ENCODE measurements at places on chromosomes 6 and 20.

- no peak for DNase-seq
Measured at GRCh38 chr20:822651-823573, 10.6 kb upstream of the FAM110A start.

DNA sequence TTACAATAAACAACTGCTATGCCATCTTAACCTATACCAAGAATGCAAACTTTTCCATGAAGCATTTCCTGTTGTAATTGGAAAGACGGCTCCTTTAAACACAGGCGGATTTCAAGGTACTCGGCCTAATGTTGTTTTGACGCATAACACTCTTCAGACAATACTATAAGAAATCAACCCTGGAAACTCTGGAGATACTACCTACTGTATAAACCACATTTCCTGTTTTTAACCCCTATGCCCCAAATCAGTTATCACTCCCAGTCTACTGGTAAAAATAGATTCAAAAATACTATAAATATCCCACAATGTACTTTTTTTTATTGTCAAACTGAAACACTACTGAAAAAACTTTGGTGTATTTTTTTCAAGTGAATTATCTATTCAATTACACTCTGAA lies 118.1 kb downstream of the IRF4 start:
- peak; percentile 25 for DNase-seq

DNA sequence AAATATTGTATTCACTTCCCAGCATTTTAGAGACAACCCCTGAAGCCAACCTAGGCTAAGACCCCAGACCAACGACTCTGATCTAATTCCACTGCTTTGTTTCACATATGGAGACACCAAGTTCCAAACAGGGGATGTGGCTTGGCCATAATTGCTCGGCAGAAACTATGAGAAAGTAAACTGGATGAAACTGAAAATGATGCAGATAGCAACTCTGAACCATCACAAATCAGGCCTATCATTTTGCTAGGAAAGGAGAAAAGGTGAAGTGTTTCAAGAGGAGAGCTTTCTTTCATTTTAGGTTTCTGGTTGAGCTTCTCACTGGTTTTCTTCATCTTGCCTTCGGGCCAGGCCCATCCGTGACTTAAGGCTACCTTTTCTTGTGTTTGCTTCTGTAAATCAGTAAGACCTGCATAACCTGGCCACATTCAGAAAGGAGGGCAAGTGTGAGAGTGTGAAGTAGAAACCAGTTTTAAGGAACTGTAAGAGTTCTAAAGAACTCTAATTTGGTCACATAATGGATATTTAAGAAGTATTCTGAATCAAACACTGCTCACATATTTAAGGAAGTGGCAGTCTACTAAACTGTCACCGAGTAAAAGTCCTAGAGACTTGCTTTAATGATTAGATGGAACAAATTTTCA lies 105.8 kb downstream of the BACH2 start:
- no peak for DNase-seq

GRCh38 chr20:37567331-37567665 lies 39.6 kb upstream of the BLCAP start:
- no peak for DNase-seq

GRCh38 chr6:164396071-164397047 lies 913.0 kb downstream of the C6orf118 start:
- DNase-seq, result no peak

DNA sequence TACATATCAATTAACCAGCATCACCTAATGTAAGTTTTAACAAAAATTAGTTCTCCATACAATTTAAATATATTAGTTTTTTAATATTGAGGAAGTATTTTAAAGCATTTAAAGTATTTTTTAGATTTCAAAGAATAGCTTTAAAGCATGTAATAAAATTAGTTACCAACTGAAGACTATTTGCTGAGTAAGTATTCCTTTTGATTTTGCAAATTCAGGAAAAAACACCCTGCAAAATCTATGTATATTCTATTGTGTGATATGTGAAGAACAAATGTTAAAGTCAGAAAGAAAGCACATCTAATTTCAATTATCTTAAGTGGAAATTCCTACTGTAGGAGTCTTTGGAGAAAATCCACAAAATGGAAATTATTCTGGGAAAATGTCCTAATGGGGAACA lies 107.3 kb downstream of the COL21A1 start:
- DNase-seq, result no peak

- no peak for DNase-seq
Measured at GRCh38 chr6:170155464-170156196, 135.2 kb downstream of the DLL1 start.

DNA sequence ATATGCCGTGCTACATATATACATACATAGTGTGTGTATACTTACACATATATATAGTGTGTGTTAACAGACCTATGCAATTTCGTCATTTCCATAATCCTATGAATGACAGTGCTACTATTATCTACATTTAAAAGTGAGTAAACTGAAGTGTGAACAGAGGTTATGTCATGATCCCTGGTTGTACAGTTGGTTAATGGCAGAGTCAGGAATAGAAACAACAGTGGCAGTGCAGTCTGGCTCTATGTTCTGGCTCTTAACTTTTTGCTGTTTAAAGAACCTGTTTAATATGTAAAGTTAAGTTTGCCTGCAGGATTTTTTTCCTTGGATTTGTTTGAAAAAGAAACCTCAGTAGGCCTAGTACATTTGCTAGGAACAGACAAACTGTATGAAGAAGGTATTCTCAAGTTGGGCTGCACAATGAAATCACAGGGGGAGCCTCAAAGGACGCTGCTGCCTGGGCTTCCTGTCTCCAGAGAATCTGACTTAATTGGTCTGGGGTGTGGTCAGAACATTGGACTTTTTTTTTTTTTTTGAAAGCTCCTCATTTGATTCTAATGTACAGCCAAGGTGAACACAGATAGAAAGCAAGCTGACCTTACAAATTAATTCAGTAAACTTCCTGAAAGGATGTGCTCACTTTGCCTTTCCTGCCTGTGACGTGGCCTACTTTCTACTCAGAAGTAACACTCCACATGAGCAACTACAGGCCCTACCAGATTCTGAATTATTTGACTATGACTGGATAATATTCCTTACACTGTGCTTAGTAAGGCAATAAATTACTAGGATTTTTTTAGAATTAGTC lies 29.4 kb downstream of the PLCB1 start:
- DNase-seq, result no peak

DNA sequence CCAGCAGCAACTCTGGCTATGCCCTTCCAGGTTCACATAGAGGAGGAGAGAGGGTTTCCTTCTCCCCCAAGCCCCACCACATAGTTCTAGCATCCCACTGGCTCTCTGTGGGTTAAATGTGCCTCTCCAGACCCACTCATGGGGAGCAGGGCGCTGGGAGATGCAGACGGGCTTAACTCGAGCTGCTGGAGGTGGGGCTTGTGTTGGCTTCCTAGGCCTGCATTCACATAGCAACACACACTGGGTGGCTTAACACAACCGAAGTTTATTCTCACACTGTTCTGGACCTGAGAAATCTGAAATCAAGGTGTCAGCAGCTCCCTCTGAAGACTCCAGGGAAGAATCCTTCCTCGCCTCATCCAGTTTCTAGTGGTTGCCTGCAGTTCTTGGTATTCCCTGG lies 33.6 kb downstream of the SLC2A10 start:
- DNase-seq, result no peak

DNA sequence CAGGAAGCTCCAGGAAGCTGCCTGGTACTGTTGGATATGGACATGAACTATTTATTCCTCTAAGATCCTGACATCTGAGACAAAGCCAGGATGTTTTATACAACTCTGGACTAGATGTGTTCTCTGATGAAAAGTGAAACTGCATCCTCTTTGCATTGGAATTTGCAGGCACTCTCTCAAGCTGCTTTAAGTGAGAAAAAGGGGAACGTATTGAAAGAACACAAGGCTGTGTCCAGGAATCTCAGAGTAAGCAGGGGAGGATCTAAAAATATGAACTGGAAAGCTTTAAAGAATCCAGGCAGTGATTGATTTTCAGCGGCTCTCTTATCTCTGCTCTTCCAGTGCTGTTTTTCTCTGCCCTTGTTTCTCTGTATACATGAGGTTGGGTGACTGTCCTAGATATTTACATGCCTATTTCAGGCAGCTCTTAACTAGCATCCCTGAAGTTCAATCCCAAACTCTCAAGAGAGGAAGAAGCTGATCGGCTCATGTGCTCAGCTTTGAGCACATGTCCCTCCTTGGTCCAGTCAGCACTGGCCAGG lies 193.8 kb downstream of the PLCB4 start:
- DNase-seq, result no peak

- no peak for DNase-seq
Measured at GRCh38 chr20:33434434-33434833, 9.1 kb downstream of the SNTA1 start.

- DNase-seq, result no peak
Measured at GRCh38 chr20:9510911-9511310, 3.5 kb upstream of the LAMP5 start.

DNA sequence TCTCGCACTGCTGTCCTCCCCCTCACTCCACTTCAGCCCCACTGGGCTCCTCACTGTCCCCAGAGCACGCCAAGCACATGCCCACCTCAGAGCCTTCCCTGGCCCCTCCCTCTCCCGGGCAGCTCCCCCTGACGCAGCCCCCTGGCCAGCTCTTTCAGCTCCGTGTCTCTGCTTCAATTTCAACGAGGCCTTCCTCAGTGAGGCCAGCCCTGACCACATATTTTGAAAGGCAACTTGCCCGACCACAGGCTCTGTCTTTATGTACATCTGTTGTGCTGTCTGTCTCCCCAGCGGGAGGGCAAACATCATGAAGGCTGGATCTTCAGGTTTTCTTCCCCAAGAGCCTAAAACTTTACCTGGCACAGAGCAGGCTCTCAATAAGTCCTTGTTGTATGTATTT lies 44.6 kb downstream of the JPH2 start:
- DNase-seq, result peak; percentile 73

DNA sequence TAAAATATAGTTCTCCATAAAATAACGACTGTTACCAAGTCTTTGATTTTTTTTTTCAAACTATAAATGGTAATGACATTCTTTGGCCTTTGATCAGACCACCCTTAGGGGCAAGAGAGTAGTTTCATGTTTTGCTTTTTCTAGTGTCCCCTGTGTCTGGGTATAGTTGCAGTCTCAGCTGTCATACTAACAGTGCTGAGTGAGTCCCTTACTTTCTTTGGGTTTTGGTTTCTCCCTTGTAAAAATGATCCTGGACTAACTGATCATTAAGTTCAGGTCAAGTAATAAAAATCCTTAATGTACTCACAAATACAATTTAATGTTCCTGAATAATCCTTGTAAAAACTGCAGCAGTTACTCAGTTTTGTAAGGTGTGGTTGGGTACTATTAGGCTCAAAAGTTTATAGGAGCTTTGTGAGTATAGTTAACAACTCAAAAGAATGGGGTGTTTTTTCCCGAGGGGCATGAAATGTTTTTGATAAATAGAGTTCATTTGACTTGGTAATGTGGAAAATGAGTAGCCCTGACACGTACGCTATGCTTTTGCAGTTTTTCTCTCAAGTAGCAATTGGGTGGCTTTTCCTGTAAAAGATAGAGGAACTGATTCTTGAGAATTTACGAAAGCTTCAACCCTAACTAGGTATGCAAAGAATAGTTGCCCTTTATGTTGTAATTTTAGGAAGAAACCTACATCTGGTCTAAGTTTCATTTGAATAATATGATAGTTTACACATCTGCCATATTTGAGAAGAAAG lies 6.2 kb downstream of the PTPN1 start:
- peak; percentile 50 for DNase-seq

DNA sequence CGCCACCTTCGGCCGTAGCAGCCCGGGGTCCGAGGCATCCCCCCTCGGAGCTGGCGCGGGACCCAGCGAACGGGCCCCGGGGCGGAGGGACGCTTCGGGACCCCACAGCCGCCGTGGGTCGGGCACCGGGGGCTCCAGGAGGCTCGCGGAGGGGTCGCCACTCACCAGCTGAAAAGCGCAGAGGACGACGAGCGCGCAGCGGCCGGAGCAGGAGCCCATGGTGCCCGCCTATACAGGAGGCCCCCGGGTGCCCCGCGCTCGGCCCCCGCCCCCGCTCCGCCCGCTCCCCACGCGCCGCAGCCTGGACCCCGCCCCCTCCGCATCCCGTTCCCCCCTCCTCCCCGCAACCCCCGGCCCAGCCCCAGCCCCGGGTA lies at the start of gene NKAIN4:
NKAIN4 (minus strand) TSS at position 232 of the 374 bp plus-strand sequence; CDS start at position 219, 13 bp downstream.
- DNase-seq, result no peak

Data from NB4 (cell line).